Activated CD4-positive, alpha-beta T cell treated with anti-CD3 and anti-CD28 coated beads, Interleukin-2, amount 50 U/mL, for 16 hours (primary cell): ENCODE measurements at places on chromosomes 11 and 22.

GRCh38 chr11:109237636-109238035 is 184.4 kb upstream of the C11orf87 start:
- DNase-seq = no peak

GRCh38 chr11:14373941-14374646 is 15.1 kb upstream of the RRAS2 start:
- no peak for DNase-seq

- DNase-seq = no peak
Measured at GRCh38 chr11:18707811-18708340, 9.3 kb downstream of the TMEM86A start.

DNA sequence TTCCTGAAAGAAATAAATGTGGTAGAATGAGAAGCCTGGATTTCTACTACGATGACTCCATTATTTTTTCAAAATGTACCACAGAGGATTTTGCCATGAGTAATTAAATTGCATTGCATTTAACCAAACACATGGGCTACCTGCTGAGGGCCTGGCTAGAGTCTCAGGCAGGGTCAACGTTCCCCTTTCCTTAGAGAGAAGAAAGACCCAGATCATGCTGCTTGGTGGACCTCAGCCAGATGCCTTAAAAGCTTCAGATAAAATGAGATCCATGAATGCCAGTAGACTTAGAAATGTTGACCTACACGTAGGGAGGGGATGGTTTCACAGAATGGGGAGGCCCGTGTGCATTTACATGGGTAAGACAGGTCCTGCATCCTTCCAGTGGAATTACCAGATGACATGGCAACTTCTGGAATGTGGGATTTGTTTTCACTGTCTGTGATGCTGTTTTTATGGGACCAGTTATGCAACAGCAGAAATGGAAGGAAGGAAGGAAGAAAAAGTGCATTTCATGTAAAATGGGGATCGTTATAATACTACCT is 1069.4 kb downstream of the NTM start:
- no peak for DNase-seq

DNA sequence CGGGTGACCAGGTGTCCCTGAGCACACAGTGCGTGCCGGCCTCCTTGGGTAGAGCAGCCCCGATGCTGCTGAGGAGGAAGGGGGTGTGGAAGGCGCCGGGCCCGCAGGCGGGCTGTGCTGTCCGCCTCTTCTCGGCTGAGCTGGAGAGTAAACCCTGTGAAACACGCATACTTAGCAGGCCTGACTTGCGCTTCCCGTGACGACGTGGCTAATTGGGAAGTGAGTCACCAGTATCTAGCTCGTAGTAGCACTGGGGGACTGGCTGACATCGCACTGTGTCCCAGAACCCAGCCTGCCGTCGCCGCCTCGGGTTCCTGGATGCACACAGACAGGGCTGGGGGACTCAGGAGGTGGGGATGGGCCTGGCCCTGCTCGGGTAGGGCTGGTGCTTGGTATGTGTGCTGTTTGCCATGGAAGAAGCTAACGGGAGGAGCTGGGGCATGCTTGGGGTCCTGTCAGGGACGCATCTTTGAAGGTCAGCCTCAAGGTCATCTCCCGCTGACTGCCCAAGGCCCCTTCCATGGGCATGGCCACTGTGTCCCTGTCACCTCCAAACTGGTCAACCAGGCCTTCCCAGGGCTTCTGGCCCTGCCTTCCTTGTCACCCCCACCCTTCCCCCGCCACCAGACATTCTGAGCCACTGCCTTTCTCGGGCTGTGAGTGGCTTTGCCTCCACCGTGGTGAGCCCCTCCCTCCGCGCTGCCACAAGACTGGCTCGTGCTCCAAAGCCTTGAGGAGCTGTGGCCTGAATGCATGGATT is 1327.0 kb downstream of the BRD1 start:
- no peak for DNase-seq

GRCh38 chr11:120805960-120806555 is 217.8 kb upstream of the TBCEL start:
- no peak for DNase-seq

GRCh38 chr11:125941619-125942611 is 3.9 kb upstream of the VSIG10L2 start:
- DNase-seq = peak; percentile 43

GRCh38 chr11:100970283-100971164 is 159.1 kb downstream of the PGR start:
- no peak for DNase-seq

- no peak for DNase-seq
Measured at GRCh38 chr11:21142007-21142406, 472.6 kb downstream of the NELL1 start.

- no peak for DNase-seq
Measured at GRCh38 chr11:70128435-70128906, 50.4 kb downstream of the ANO1 start.

DNA sequence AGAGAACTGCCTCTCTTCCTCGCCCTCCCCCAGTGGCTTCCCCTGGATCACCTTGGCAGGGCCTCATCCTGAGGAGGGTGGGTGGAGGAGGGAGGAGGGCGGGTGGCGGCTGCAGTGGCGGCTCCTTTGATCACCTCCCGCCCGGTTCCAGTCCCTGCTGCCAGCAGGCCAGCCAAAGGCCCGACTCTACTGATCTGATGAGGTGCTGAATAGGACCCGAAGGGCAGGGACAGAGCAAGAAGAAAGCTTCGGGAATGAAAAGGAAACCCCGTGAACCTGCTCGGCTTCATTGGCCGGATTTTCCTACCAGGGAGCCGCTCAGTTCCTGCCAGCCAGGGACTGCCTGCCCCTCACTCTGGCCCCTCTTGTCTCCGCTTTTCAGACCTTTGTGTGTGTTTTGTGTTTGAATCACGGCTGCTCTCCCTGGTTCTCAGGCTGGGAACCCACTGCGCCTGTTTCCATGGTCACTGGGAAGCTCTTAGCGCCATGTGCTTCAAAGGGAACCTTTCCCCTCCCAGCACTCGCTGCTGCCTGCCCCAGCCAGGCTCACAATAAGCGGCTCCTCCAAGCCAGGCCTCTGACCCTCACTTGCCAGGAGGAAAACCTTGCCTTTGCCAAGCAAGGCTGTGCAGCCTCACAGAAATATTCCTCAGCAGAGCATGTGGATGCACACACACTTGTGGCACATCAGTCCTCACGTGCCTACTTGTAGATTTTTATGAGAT is 56.8 kb downstream of the C22orf31 start:
- DNase-seq = no peak

- no peak for DNase-seq
Measured at GRCh38 chr11:45832811-45833441, 14.3 kb upstream of the CRY2 start.

GRCh38 chr11:63763496-63764339 is 4.9 kb downstream of the ZFTA start:
- no peak for DNase-seq

DNA sequence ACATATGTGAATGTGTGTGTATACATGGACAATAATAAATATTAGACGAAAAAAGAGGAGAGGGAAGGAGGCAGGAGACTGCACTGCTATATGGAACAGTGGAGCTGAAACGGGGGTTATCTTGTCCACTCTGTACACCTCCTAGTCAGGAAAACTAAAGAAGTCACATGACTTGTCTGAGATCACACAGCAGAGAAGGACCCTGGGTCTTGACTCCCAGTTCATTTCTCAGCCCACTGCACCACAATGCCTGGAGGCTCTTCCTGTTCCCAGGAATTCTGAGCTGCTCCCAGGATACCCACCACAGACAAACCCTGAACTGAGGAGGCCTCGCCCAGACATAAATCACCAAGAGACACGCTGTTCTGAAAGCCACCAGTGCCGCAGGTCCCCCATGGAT is 349.6 kb downstream of the CTTN start:
- no peak for DNase-seq

DNA sequence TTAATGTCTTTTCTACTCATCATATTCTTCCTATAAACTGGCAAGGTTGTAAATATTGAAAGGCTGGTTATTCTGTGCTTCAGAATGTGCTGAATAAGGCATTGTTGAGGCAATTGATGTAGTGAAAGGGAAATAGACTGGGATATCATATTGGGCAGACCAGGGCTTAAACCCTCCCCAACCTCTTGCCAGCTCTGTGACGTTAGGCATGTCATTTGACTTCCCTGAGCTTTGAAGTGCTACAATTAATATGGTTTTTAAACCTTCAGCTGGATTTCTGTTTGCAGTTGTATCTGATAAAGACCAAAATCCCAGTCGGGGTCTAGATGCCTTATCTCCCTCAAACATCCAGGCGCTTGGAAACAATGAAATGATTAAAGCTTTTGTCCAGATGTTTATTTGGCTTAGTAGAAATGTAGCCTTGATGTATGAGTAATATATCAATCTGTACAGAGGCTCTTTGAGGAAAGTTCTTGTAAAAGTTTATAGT is 208.1 kb downstream of the DBX1 start:
- no peak for DNase-seq

- DNase-seq = no peak
Measured at GRCh38 chr11:64372802-64373597, 14.0 kb downstream of the RPS6KA4 start.

- no peak for DNase-seq
Measured at GRCh38 chr11:114354076-114354475, 46.2 kb downstream of the C11orf71 start.

GRCh38 chr11:17383461-17383860 is 5.0 kb downstream of the KCNJ11 start:
- no peak for DNase-seq

DNA sequence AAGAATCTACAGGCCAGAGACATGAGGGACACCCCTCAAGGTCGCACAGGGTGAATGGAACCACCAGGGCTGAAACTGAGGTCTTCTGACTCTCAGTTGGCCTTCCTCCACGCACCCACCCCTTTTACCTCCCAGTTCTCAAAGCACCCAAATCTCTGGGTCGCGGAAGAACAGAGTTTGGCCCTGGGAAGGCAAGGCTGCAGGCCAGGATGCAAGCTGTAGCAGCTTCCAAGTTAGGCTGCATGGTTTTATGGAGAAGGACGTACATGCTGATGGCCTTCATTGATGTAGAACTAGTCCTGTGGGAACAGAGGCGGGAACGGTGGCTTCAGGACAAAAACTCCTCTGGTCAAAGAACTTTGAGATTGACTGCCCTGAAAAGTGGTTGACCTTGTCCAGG is 143.5 kb upstream of the B3GAT1 start:
- DNase-seq = no peak

- DNase-seq = peak; percentile 47
Measured at GRCh38 chr22:19756288-19757128, 4.1 kb upstream of the TBX1 start.
